ENCODE measurements at places on chromosomes 2 and 18.

GRCh38 chr2:75356865-75357264 is 157.5 kb upstream of the TACR1 start:
- no peak for DNase-seq

- DNase-seq: no peak
These were observed 37.8 kb downstream of the ARID5A start for GRCh38 chr2:96574364-96574763.

- DNase-seq: no peak
These were observed 37.7 kb upstream of the CDC42EP3 start for GRCh38 chr2:37709111-37709510.

GRCh38 chr18:27652480-27653121 is 467.5 kb upstream of the CHST9 start:
- DNase-seq: peak; percentile 3

DNA sequence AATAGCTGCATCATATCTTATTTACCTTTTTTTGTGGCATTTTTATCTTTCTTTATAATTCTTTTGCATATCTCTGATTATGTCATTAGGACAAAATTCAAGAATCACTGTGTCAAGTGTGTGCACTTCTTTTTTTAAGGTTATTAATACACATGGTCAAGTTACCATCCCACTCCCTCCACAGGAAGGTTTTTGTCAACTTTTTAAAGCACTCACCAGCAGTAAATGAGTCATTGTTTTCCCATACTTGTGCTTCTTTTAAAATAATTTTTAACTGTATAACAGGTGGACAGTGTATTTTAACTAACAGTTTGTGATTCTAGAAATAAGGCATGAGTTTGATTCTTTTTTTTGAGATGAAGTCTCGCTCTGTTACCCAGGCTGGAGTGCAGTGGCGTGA is 45.7 kb upstream of the FAM171B start:
- DNase-seq: no peak

- DNase-seq: no peak
These were observed 31.5 kb downstream of the ARID5A start for GRCh38 chr2:96568094-96568493.

- DNase-seq: no peak
These were observed 98.0 kb downstream of the MYO5B start for GRCh38 chr18:50096766-50097435.

GRCh38 chr2:68469935-68470334 is 2.5 kb downstream of the APLF start:
- no peak for DNase-seq

Measured in activated CD4-positive, alpha-beta T cell treated with anti-CD3 and anti-CD28 coated beads, Interleukin-2, Interleukin-4, amounts not matched to agents 100 ng/mL and 50 ng/mL, durations not matched to agents 16 hours and 8 hours (primary cell).